ENCODE measurements at places on chromosomes 3 and 15. TPM values are rescaled to one million over a fixed set of nuclear protein-coding genes. Genes with fewer than 3 reads are reported as not detected.

Gene ADPGK
- total RNA-seq = 42.1 TPM

Gene TGM4
- total RNA-seq = under 0.01 TPM

Gene DAZL
- total RNA-seq = not detected

Gene GOLGA8K
- 0.16 TPM for total RNA-seq

Gene LRRIQ4
- not detected for total RNA-seq

Gene NR1D2
- total RNA-seq = 63.2 TPM
